Dorsolateral prefrontal cortex (tissue), 122 donors: ENCODE measurements at places on chromosomes 1 and 21.

DNA sequence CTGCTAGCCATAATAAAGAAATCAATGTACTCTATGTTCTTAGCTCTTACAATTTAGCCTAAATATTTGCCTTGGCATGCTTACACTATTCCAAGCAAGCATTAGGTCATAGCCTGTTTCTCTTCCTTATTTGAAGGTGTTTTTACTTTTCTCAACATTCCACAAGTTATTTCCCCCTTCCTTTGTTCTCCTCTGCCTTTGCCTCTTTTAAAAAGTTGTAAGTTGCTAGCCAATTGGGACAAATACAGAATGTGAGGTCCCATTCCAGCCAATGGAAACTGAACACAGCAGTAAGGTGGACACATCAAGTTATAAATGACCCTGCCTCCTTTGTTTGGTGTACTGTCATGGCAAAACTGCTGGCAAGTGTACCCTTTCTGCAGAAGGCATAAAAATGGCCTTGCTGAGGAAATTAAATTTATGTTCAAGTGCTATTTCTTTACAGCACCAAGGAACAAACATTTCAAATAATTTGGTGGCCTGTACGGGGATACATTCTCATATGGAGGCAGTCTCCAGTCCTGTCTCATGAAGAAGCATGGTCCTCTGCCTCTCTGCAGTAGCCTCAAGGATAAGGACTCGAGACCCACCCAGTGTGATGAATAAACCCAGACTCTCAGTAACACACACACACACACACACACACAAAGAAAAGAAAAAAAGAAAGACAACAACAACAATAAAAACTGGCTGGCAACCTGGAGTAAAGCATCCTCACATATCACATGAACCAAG, 28.8 kb upstream of the FMO1 start:
- DNase-seq: no peak

- no peak for DNase-seq
Observed at GRCh38 chr21:33434770-33435360, 31.7 kb downstream of the IFNGR2 start.

- DNase-seq: no peak
Observed at GRCh38 chr1:1440262-1441001, 4.9 kb downstream of the VWA1 start.

- no peak for DNase-seq
Observed at GRCh38 chr1:55773211-55773940, 558.2 kb upstream of the USP24 start.

DNA sequence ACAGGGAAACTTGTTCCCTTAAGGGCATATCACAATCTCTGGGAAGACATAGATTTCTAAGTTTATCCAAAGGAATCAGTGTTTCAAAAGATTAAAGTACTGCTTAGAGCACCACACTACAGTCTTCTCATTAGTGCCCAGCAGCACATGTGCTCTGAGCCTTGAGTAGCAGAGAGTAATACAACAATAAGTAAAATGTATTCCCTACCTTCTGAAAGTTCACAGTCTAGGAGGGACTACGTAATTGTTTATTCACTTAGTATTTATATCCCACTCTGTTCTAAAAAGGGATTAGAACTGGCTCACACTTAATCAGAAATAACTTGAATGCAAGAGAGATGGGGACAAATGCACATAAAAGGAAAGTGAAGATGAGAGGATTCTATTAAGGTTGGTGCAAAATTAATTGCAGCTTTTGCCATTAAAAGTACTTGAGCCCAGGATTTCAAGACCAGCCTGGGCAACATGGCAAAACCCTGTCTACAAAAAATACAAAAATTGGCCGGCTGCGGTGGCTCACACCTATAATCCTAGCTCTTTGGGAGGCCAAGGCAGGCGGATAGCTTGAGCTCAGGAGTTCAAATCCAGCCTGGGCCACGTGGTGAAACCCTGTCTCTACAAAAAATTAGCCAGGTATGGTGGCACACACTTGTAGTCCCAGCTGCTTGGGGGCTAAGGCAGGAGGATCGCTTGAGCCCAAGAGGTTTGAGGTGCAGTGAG, 9.0 kb downstream of the SYNC start:
- DNase-seq: no peak

- DNase-seq: no peak
Observed at GRCh38 chr1:163082971-163083370, 13.8 kb downstream of the RGS4 start.

GRCh38 chr1:8663915-8664329, 153.5 kb downstream of the RERE start:
- no peak for DNase-seq

- no peak for DNase-seq
Observed at GRCh38 chr1:170010443-170010842, 64.1 kb downstream of the KIFAP3 start.

GRCh38 chr21:24436236-24436635, 1171.0 kb downstream of the MRPL39 start:
- no peak for DNase-seq

GRCh38 chr1:109877776-109878175, 32.9 kb upstream of the CSF1 start:
- DNase-seq: no peak

DNA sequence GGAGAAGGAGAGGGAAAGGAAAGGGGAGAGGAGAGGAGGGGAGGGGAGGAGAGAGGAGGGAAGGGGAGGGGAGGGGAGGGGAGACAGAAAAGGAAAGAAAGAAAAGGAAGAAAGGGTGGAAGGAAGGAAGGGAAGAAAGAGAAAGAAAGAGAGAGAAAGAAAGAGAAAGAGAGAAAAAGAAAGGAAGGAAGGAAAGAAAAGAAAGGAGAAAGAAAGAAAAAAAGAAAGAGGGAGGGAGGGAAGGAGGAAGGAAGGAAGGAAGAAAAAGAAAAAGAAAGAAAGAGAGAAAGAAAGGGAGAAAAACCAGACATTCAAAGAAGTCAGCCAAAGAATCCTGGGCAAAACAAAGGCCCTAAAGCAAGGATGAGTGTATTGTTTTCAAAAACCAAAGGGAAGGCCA, 125.7 kb upstream of the SPATA6 start:
- no peak for DNase-seq
